Frontal cortex (tissue), 4 donors: ENCODE measurements at places on chromosomes 16 and 17. TPM values are rescaled to one million over a fixed set of nuclear protein-coding genes. Genes with fewer than 3 reads are reported as not detected.

Gene CIBAR2
- 0.41 TPM for total RNA-seq

Gene KRT34
- total RNA-seq: 0.41 TPM

Gene CD79B
- under 0.01 TPM for total RNA-seq

Gene SRCIN1
- 23.6 TPM for total RNA-seq

Gene SLC6A2
- under 0.01 TPM for total RNA-seq

Gene CTNS
- total RNA-seq: 5.7 TPM

Gene MYL11
- not detected for total RNA-seq

Gene KRTAP2-1
- not detected for total RNA-seq

Gene TPSG1
- total RNA-seq: not detected

Gene IRX3
- under 0.01 TPM for total RNA-seq
